CD8-positive, alpha-beta memory T cell (primary cell): ENCODE measurements at places on chromosomes 3 and 15. TPM values are rescaled to one million over a fixed set of nuclear protein-coding genes. Genes with fewer than 3 reads are reported as not detected.

Gene MFGE8
- 23.0 TPM for total RNA-seq

Gene ERICH6
- total RNA-seq, result not detected

Gene BCL2A1
- 55.8 TPM for total RNA-seq

Gene PLS1
- 3.7 TPM for total RNA-seq

Gene IL20RB
- 0.96 TPM for total RNA-seq

Gene CD276
- 2.4 TPM for total RNA-seq

Gene ALDH1A3
- total RNA-seq, result not detected

Gene GOLGA8M
- 0.53 TPM for total RNA-seq

Gene C3orf20
- total RNA-seq, result 0.18 TPM

Gene GJD2
- total RNA-seq, result not detected

Gene CLDN18
- total RNA-seq, result not detected

Gene FEZF2
- total RNA-seq, result not detected

Gene METTL6
- 24.4 TPM for total RNA-seq
